ENCODE measurements at places on chromosomes 2 and 18. TPM values are rescaled to one million over a fixed set of nuclear protein-coding genes. Genes with fewer than 3 reads are reported as not detected.

GRCh38 chr18:23735021-23735464, 45.8 kb downstream of the LAMA3 start:
- no peak for DNase-seq

DARS1 gene
- total RNA-seq = 136 TPM

DNA sequence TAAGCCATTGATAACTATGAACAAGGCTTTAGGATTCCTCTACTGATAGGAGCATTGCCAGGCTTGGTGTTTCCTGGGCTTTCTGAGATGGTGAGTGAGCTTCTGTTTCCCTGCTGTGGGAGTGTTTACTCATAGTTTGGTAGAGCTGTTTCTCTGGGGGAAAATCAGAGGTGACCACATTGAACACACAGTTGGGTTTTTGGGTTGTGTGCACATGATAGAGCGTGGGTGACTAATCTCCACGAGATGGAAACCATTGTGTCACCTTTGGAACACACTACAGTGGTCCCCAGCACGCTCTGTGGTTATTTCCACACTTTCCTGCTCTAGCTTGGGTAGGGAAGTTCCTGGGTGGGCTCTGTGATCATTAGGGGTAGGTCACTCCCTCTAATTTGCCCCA, 5.4 kb downstream of the IL1R1 start:
- DNase-seq = peak; percentile 34

DNA sequence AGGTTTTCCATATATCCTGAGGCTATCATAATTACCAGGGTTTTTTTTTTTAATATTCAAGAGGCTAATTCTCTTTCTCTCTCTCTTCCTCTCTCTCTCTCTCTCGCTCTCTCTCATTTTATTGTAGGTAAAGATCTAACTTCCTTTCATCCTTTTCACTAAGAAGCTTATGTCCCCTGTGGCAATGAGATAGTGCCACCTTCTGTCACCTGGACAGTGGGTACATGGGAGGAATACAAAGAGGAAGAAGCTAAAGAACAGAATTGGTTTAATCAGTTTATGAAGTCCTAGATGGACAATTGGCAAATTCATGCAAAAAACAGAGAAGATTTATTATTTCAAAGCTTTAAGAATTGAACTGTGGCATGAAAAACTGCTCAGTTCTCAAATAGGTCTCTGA, 1582.3 kb upstream of the TMEFF2 start:
- no peak for DNase-seq
